ENCODE measurements at places on chromosomes 12 and 14. TPM values are rescaled to one million over a fixed set of nuclear protein-coding genes. Genes with fewer than 3 reads are reported as not detected.

CPNE6 gene
- 0.32 TPM for total RNA-seq

IAPP gene
- not detected for total RNA-seq

CRIP2 gene
- total RNA-seq, result 199 TPM

DNA sequence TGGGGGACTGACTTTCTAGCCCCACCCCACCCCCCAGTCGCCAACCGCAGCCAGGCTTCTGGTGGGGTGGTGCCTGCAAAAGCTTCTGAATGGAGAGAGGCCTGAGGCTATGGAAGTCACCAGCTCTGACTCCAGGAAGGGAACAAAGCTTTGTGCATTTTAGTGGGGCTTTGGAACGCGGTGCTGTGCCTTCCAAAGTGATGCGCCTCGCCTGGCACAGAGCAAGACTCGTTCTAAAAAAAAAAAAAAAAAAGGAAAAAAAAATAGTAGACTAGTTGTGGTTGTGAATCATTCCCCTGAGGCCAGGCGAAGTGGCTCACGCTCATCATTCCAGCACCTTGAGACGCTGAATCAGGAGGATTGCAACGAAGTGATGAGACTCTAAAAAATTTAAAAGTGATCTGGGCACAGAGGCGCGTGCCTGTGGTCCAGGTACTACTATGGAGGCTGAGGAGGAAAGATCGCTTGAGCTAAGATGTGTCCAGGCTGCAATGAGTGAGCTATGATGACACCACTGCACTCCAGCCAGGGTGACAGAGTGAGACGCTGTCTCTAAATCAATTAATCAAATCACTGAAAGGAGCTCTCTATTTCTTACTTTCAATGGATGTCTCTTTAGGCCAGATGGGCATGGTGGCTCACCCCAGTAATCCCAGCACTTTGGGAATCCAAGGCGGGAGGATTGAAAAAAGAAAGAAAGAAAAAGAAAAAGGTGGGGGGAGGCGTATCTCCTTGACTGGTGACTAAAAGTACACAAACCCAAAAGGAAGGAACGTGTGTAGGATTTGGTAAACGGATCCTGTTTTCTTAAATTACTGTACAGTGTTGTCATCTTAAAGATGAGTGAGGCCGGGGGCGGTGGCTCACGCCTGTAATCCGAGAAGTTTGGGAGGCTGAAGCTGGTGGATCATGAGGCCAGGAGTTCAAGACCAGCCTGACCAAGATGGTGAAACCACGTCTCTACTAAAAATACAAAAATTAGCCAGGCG is 259.6 kb upstream of the ALG10B start:
- DNase-seq, result no peak

DNA sequence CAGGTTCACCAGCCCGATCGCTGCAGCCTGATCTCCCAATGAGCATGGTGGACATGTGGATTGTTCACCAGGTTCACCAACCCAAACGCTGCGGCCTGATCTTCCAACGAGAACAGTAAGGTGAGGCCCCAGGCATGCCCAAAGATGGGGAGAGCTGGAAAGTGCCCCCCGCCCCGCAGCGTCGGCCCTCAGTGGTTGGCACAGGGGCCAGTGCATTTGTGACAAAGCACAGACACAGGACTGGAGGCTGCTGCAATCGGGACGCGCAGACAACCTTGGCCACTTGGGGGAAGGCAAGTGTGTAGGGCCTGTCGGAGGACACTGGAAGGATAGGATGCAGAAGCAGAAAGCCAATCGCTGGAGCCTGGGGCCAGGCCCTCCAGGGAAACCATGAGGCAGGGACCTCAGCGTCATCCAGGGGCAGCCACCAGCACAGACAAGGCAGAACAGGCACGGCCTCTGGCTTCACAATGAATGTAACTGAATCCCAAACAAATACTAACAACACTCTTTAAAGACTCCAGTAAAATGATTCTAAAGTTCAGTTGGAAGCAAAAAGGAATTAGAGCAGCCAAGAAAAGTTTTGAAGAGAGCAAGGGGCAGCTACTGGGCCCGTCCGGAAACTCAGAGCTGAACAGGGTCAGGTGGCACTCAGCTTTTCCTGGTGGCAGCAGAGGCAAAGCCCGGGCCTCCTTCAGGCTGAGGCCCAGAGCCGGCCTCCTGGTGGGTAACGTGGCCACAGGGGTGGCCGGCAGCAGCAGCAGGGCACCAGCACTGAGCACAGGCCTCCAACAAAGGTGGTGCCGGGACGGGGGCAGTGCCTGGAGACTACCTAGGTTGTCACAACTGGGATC is 13.3 kb downstream of the BRF1 start:
- DNase-seq, result no peak

DNA sequence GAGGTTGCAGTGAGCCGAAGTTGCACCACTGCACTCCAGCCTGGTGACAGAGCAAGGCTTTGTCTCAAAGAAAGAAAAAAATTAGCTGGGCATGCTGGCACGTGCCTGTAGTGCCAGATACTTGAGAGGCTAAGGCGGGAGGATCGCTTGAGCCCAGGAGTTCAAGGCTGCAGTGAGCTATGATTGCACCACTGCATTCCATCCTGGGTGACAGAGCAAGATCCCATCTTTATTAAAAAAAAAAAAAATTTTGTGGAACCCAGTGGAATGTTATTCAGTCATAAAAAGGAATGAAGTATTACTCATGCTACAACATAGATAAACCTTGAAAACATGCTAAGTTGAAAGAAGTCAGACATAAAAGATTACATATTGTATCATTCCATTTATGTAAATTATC is 8.3 kb upstream of the ERBB3 start:
- DNase-seq, result no peak

- no peak for DNase-seq
These were observed 12.3 kb upstream of the GPRC5D start for GRCh38 chr12:12964255-12964654.

All from posterior vena cava (tissue), 2 donors.